ENCODE measurements at places on chromosomes 2 and 18. TPM values are rescaled to one million over a fixed set of nuclear protein-coding genes. Genes with fewer than 3 reads are reported as not detected.

- peak; percentile 77 for DNase-seq
Measured at GRCh38 chr2:143451642-143452281, 322.5 kb downstream of the ARHGAP15 start.

DNA sequence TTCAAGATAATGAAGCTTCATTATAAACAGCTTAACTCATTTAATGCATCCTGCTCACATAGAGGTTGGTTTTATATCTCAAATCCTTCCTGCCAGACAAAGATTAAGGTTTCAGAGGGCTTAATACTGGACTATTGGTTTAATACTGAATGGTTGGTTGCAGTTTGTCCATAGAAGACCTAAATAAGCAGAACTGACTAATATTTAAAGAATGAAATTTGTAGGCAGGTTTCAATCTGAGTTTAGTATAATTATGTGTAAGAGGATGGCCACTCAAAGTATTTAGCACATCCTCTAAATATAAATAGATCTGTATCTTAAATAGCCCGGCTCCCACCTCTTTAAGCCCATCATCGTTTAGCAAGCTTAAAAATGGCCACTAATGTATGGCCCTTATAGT is 92.5 kb downstream of the EPB41L5 start:
- no peak for DNase-seq

DNA sequence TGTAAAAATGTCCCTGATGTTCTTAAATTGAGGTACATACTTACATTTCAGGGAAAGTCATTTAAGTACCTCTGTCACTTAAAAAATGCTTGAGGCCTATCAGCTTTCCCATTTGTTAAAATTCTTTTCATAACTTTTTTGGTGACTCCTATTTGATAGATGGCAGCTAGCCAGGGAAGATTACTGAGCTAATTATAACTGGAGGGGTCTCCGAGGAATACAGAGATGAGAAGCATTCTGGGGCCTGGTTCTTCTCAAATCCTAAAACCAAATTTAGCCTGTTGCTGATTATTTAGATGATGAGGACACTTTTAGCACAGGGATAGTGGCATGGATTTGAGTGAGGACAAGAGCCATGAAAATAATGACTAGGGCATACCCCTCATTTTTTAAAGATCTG is 4.8 kb downstream of the UGP2 start:
- no peak for DNase-seq

DNA sequence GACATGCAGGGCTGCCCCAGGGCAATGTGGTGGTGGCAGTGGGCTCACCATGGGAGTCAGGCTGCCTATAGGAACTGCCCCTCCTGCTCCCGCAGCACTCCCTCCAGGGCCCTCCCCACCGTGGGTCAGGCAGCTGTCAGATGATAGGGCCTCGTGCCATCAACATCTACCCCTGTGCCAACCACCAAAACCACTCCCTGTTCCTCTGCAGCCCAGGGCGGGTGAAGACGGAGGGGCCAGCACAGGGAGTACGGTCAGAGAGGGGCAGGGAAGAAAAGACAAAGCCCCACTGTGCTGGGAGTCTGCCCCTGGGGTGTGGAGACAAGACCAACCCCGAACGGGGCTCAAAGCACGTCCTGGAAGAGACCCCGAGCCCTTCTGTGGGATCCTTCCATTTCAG is 97.4 kb downstream of the TNS1 start:
- DNase-seq = no peak

- DNase-seq = no peak
Measured at GRCh38 chr2:218075975-218076811, 7.1 kb downstream of the RUFY4 start.

- no peak for DNase-seq
Measured at GRCh38 chr2:4012197-4012596, 308.8 kb downstream of the DCDC2C start.

DNA sequence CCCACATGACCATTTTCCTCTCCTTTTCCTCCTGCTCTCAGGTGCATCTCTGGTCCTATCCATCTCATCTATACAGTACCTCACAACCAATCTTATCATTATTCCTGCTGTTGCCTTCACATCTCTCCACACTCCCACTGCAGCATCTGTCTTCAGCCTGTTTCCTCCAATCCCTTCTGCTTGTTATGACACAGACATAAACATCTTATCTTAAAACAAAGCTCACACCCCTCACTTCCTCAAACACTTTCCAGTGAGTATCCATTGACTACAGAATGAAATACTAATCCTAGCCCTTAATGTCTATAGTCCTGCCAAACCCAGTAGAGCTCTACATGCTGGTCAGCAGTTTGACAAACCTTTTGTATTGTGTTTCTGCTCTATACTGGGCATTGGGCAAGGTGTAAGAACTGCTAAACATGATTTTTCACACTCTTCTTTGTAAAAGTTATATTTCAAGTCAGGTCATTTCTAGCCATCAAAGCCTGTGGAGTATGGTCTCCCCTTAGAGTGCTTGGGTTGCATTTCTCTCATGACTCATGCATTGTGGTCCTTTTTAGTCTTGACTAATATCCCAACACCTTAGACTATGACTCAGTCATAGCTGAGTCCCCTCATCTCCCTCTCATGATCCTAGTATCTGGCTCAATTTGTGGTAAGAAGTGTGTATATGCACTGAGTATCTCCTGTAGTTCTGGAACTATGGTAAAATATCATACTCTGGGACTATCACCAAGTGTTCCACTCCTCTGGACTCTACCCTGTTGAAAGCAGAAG is 187.0 kb downstream of the CYRIA start:
- no peak for DNase-seq

- DNase-seq = no peak
Measured at GRCh38 chr2:55031505-55031904, 18.7 kb downstream of the RTN4 start.

- peak; percentile 94 for DNase-seq
Measured at GRCh38 chr18:3790703-3791102, 340.7 kb downstream of the TGIF1 start.

DNA sequence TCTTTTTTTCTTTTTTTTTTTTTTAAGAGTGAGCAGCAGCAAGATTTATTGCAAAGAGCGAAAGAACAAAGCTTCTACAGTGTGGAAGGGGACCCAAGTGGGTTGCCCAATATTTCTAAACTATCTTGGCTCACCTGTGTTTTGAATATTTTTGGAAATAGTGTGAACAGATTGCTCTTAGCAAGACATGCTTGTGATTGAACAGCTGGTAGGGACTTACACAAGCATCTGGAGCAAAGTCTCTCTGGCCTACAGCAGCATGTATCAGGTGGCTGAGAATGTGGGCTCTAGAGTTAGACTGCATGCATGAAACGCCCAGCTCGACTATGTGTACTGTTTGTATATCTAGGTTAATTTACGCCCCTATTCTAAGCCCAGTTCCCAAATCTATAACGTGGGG is 40.3 kb upstream of the FBXO11 start:
- DNase-seq = no peak

DNA sequence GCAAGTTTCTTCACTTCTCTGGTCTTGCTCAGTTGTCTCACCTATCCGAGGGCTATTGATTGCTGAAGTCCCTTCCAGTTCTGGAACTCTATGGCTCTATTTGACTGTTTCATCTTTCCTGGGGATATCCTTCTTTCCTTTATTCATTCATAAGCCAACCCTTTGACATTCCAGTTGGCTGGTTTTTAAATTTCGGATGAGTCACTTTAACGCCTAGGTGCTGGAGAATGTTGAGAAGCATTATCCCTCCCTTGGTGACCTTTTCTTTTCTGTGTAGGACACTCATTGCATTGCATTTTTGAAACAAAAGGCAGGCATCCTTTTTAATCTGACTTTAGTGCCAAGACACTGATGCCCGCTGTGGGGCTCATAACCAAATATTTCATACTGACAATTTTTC is 307.1 kb downstream of the TSN start:
- no peak for DNase-seq

DNA sequence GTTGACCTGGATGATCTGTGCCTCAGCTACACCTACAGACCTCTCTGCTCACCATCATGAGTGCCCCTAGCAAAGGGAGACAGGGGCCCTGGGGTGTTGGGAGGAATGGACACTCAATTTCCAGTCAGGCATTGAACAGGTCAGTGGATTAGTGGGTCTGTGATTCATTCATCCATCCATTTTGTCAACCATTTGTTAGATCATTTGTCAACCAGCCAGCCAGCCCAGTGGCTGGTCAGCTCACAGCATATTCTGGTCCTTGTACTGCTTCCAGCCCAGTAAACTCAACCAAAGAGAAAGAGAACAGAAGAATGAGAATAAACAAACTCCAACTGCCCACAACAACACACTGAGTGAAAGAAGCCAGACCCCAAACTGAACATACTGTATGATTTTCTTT is 4.6 kb upstream of the KLF11 start:
- DNase-seq = no peak

DNA sequence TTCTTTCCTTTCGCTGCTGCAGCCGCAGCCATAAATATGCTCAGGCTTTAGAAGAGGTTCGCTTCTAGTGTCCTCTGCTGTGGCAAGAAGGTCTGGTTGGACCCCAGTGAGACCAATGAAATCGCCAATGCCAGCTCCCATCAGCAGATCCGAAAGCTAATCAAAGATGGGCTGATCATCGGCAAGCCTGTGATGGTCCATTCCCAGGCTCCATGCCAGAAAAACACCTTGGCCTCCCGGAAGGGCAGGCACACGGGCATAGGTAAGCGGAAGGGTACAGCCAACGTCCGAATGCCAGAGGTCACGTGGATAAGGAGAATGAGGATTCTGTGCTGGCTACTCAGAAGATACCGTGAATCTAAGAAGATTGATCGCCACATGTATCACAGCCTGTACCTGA is 2.6 kb upstream of the CATIP start:
- no peak for DNase-seq

DNA sequence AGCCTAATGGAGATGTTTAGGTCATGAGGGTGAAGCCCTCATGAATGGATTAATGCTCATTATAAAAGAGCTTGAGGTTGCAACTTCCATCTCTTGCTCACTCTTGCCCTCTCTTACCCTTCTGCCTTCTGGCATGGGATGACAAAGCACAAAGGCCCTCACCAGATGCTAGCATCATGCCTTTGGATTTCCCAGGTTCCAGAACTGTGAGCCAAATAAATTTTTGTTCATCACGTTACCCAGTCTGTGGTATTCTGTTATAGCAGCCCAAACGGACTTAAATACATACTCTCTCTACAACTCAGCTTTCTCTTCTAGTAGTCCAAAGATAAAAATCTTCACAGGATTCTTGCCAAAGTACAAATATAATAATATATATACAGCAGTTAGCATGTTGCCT is 75.8 kb downstream of the LNPK start:
- DNase-seq = peak; percentile 60

- no peak for DNase-seq
Measured at GRCh38 chr2:60028849-60029565, 524.4 kb downstream of the BCL11A start.

DNA sequence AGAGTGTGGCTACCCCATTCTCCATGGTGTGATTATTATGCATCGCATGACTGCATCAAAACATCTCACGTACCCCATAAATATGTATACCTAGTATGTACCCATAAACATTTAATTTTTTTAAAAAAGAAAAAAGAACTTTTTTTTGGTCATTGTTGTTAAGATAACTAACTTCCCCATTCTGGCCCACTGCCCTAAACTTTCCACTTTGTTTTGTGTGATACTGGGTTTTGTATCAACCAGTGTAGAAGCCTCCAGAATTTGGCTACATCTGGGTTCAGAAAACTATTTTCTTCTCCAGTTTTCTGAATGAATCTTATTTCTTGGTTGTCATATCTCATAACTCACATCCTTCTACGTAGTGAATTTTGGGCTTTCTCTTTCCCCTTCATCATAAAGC is 62.3 kb upstream of the NABP1 start:
- DNase-seq = no peak

DNA sequence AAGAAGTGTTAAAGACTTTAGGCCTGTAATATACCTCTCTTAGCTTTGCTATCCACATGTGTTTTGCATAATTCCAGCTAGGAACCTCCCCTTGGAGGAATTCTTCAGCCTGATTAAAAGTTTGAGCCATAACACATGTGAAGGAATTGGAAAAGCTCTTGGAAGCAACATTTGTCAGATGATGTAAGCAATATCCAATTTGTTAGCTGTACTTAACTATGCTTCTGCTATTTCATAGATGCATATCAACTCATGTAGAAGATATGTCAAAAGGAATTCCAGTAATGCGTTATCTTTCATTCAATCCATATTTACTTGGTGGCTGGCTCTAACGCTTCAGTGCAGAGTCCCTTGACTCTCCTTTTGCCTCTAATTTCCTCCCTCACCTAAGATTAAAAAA is 46.2 kb downstream of the PKP4 start:
- peak; percentile 93 for DNase-seq

- DNase-seq = peak; percentile 58
Measured at GRCh38 chr18:55234366-55235093, 275.3 kb upstream of the CCDC68 start.

DNA sequence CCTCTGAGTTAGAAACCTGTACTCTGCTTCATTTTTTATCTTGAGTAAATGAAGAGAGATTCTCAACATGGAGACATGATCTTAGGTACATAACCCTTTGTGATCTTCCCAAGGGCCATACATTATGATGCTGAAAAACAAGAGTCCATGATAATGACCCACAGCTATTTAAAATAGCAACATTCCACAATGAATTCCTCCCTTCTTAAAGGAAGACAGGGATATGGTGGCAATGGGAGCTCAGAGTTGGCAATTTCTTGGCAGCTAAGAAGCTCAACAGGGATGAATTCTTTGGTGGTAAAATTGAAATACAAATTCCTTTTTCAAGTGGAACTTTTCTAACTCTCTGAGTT is 638.5 kb downstream of the CNTNAP5 start:
- DNase-seq = no peak

GRCh38 chr2:143453981-143454511 is 324.8 kb downstream of the ARHGAP15 start:
- peak; percentile 20 for DNase-seq

DNA sequence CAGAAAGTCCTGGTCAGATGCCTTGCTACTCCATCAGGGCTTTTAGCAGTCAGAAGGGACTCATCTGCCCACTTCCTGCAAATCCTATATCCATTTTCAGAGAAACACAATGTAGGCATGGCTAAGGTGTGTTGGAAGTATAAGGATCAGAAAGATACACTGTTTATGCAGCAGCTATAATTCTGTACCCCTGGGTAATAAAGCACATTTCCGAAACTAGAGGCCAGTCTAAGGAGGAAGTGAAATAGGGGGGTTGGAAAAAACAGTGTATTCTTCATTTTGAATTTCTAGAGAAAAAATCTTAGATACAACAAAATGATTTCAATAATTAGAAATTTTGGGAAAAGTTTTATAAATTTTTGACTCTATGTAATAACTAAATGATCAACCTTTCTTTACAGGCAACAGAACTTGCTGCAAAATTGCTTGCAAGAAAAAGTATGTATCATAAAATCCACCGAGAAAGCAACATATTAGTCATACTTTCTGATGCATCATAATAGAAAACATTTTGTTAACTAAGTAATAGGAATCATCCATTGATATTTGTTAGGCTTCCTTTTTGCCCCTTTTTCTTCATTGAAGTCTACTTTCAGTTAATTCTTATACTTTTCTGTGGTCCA is 47.4 kb downstream of the FSIP2 start:
- no peak for DNase-seq

RUFY4 gene
- not detected for total RNA-seq

ITGB1BP1 gene
- total RNA-seq = 126 TPM

TUBB8B gene
- total RNA-seq = not detected

COLEC11 gene
- total RNA-seq = not detected

PLCL1 gene
- total RNA-seq = 0.84 TPM

RPIA gene
- total RNA-seq = 11.4 TPM

ASAP2 gene
- 47.2 TPM for total RNA-seq

EIF2AK3 gene
- total RNA-seq = 27.1 TPM

TNFAIP6 gene
- 0.75 TPM for total RNA-seq

GLI2 gene
- 42.9 TPM for total RNA-seq

All from astrocyte (in vitro differentiated cells and primary cell).